ENCODE measurements at places on chromosomes 3 and 15.

DNA sequence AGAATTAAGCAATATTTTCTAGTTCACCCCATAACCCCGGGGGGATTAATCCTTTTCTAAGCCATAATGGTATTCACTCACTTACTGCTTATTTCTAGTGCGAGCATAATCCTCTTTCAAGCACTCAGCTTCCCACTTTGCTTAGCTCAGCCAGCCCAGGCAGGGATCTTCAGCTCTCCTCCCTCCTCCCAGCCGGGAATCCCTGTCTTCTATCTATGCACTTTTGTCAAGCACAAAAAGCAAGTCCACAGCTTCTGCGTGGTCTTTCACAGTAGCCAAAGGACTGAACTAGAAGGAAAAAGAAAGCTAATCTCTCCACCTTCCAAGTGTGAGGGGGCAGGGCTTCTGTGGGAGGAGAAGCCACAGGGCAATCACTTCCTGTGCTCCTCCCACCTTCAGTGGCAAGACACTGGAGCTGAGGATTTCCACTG, 62.8 kb downstream of the PEX5L start:
- no peak for DNase-seq

DNA sequence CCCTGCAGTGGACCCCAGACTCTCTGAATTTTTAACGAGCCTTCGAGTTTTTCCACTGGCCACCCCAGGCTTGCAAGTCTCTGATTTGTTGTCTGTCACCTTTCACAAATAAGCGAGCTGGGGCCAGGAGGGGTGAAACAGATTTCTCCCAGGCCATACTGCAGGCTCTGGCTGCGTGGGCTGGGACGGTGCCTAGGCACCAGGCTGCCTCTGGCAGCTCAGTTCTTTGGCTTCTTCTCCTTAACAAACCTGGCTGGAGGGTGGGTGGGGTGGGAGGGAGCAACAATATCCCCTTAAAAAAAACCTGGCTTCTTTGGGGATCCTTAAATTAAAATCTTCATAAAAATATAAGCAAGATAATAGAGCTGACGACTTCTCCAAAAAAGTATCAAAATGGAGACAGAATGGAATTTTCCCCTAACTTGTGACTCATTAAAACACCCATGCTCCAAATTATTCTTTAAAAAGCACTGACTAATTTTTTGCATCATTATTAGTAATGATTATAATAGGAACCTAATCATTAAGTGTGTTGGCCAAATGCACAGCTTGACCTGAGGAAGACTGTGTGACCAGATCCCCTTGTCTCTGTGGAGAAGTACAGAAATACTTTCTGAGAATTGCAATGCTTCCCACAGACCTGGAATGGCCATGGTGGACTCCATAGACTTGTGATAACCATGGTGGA, 84.1 kb downstream of the SNRK start:
- no peak for DNase-seq

DNA sequence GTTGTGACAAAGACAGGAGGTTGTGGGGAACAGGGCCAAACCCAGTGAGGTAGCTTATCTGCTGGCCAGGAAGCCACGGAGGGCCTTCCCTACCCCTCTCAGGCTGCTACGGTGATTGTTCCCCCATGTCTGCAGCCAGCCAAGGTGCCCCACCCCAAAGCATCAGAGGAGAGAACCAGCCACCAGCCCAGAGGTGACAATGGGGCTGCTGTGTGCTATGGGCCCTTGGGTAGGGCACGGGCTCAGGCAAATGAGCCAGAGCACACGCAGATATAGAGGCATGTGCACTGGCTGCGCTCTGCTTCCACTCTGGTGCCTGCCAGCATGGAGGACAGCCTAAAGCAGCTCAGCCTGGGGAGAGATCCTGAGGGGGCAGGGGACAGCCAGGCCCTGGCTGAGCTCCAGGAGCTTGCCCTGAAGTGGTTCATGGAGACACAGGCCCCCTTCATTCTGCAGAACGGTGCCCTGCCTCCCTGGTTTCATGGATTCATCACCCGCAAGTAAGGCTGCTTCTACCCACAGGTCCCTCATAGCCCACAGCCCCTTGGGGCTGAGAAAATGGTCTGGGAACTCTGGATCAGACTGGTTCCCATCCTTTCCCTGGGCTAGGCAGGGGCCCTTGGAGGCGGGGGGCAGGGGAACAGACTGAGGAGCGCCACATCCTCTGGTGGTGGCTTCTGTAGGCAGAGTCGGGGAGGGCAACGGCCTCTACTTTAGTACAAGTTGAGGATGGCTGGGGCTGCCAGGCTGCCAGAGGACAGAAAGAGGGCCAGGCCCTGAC, at the start of gene SH2D7:
Gene SH2D7 (plus strand): TSS at position 301 of the 781 bp plus-strand sequence. CDS start 24 bp downstream, at position 325.
- no peak for DNase-seq

- no peak for DNase-seq
These were observed 120.7 kb downstream of the CHDH start for GRCh38 chr3:53725387-53725995.

DNA sequence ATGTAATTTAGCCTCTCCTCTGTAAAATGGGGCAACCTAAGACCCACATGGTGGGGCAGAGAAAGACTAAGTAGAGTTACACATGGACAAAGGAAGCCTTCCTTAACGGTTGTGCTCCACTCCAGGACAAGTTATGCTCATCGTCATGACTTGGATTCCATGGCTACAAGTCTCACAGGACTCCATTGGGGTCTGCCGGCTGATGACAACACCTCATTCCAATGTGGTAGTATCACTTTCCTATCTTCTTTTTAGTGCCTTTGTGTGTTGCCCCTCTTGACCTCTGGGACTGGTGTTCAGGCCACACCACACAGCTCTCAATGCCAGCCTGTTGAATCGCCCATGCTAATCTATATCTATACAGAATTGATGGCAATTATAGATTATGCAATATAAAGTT, 181.3 kb upstream of the WNT5A start:
- no peak for DNase-seq

DNA sequence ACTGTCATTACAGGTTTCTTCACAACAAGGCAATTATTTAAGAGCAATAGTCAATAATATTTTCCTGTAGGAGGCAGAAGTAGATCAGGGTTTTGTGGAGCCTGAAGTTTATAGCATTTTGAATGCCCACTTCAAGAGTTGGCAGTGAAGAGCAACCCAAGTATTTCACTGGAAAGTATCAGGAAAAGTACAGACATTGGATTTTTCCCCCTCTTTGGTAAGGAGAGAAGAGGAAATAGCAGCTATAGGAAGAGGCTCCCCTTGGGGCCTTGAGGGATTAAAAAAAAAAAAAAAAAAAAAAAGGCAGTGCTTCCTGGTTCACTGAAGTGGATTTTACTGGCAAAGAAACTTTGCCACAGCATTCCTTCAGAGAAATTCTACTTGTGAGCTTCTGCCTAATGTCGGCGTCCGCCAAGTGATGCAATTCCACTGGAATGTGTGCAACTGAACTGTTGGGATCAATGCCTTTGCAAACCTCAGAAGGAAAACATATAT, 5.7 kb upstream of the CNTN6 start:
- DNase-seq, result no peak

All from caudate nucleus (tissue), 63 donors.